Hepatic stellate cell (primary cell): ENCODE measurements at places on chromosomes 11 and 22.
A peak's percentile ranks its signal among the peaks of the same experiment; 100 is the strongest.

DNA sequence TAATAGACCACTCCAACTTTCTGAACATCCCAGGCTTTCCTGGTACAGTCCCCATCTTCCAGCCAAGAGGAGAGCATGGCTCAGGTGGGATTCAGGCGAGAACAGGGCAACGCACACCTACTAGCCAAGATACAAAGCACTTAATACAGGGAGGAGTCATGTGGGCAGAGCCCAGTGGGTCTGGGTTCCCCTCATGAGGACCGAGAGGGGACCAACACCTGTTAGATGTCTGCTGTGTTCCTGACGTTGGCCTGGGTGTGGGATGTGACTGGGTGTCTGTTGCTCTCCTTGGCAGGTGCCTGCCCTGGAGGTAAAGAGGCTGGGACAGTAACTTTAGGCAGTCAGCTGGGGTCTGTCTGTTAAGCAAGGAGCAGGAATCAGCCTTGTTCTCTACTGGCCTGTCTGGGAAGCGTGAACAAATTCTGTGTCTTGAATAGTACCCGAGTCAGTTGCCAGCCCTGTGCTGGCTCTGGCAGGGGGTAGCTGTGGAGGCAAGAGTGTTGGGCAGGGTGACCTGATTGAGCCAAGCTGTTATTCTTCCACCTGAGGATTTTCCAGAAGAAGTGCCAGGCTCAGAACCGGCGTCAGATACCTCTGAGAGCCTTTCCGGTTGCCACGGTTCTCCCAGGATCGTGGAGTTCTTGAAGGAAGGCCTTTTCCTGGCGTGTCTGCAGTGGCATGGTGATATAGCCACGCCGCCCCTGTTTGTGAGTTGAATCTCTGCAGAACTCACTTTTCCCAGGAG, 56.3 kb downstream of the BCR start:
- DNase-seq = no peak

- no peak for DNase-seq
These were observed 309.7 kb upstream of the MTNR1B start for GRCh38 chr11:92659793-92660192.

GRCh38 chr11:11426226-11426952, 73.3 kb upstream of the CSNK2A3 start:
- DNase-seq = no peak

DNA sequence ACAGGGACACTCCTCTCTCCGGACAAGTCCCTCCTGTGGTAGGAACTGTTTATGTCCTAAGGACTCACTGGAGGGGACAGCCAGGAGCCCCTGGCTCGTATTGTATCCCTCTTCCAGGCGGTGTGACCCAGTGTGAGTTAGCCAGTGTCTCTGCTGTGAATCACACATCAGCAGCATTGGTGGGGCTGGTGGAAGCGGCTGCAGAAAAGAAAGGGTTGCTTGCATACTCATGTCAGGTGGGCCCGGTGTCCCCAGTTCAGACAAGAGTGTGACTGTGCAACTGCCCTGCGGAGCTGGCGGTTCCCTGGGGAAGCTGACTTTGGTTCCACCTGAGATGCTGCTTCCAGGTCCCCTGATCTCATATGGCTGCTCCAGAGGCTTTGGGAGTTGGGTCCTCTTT, 99.4 kb downstream of the ZBTB16 start:
- no peak for DNase-seq

DNA sequence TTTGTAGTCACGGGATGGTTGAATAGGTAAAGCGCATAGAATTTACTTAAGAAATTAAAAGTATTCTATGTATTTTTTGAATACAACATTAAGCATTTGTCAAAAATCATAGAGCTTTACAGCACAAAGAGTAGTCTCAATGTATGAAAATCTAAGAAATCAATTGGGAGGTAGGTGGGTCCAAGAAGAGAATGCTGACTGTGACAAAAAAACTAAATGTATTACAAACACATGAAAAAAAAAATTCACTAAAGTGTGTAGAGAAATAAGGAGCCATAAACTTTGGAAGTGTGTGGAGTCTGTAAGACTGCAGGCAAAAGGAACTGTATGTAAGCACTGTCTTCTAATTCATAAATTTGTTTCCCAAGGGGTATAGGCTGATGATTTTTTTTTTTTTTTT, 558.3 kb downstream of the JRKL start:
- DNase-seq = no peak

GRCh38 chr11:28964811-28965210, 856.6 kb downstream of the METTL15 start:
- peak; percentile 23 for DNase-seq

DNA sequence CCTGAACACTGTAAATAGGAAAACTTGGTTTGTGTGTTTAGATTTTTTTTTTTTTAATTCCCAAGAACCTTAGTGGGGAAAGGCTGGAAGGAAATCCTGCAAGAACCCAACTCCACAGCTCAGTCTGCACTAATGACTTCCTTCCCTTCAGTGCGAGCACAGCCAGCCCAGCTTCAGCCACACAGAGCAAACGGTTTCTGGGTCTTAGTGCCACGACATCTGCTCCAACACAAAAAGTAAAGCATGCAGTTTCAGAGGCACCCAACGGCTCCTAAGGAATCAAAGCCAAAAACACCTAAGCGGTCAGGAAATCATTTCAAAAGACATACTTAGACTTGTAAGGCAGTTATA, 236.1 kb downstream of the TTC28 start:
- peak; percentile 55 for DNase-seq

- DNase-seq = no peak
These were observed 13.1 kb downstream of the RCOR2 start for GRCh38 chr11:63903884-63904283.

DNA sequence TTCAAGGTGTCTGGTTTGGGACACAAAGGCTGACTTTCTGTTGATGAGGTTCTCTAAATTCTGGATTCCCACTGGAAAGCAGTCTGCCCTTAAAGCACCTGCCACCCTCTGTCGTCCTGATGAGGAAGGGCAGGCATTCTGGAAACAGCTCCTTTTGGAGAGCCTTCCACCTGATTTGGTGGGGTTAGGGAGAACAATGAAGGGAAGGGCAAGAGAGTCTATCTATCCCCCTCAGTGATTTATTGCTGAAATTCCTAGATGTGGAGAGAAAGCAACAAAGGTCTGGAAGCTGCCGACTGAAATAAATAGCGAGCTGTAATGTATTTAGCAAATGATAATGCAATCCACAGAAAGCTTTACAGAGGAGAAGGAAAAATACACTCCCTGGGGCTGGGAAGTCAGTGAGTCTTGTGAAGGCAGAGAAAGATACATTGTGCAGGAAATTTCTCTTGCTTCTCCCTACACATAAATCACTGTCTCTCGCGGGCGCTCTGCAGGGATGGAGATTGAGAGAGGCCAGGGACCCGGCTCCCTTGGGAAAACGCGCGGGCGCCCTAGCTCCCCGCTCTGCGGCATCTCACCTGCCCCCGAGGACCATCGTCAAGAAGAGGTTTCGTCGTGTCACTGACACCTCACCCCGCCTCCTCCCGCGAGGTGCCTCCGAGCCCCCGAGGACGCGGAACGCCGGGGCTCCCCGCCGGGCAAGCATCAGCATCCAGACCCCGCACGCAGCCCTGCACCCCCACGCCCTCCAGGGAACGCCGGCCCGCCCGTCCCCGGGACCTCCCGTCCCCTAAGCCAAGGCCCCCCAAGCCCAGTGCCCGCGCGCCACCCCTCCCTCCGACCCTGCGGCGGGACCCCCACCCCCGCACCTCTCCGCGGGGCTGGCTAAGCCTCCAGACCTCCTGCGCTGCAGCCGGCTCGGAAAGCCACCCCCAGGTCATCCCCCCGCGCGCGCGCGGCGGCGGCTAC, 673 bp downstream of the CDON start:
- peak; percentile 25 for DNase-seq

DNA sequence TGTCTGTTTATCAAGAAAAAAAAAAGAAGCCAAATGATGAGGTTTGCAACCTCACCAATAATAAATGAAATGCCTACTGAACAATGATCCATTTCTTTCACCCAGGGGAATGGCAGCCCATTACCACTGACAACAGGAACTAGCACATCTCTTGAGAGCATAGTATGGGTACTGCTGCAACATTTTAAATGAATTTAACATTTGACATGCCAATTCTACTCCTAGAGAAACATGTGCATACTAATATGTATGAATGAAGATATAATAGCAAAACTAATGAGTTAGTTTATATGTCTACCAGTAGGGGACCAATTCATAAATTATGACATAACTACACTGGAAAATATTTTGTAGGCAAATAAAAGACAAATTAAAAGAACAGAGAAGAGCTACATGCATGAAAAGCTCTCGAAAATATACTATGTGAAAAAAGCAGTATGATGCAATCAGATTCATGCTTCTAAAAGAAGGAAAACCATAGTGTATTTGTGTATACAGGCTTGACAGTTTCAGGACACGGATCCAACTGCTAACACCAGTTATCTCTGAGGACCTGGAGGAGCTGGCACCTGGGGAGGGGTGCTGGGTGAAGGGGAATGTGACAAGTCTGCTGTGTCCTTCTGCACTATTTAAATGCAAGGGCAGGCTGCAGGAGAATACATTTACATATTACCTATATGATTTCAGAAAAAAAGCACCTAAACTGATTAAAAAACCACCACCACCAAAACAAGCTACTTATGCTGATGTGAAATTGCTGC, 6.9 kb downstream of the SMCO4 start:
- no peak for DNase-seq

GRCh38 chr11:12239804-12240371, 129.5 kb downstream of the MICAL2 start:
- DNase-seq = no peak

DNA sequence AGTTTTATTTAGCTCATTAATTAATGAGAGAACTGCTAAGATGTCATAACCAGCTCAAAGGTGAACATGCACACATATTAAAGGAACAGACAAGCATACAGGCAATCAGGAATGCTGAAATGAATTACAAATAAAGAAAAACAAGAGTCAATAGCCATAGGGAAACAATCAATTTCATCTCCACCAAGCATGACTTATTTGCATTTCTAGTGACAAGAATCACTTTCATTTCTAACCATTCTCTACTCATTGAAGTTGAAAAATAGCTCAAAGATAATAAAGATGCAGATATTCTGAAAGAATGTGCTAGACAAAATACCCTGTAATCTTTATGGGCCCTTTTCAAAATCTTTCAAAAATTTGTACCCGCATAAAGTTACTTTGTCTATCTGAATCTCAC, 23.2 kb downstream of the ISX start:
- no peak for DNase-seq

GRCh38 chr11:94303966-94304958, at the start of gene IZUMO1R:
Gene IZUMO1R, plus strand, starts transcription at chr11:94304580. Its CDS starts 1,057 bp downstream, at chr11:94305637.
- no peak for DNase-seq

DNA sequence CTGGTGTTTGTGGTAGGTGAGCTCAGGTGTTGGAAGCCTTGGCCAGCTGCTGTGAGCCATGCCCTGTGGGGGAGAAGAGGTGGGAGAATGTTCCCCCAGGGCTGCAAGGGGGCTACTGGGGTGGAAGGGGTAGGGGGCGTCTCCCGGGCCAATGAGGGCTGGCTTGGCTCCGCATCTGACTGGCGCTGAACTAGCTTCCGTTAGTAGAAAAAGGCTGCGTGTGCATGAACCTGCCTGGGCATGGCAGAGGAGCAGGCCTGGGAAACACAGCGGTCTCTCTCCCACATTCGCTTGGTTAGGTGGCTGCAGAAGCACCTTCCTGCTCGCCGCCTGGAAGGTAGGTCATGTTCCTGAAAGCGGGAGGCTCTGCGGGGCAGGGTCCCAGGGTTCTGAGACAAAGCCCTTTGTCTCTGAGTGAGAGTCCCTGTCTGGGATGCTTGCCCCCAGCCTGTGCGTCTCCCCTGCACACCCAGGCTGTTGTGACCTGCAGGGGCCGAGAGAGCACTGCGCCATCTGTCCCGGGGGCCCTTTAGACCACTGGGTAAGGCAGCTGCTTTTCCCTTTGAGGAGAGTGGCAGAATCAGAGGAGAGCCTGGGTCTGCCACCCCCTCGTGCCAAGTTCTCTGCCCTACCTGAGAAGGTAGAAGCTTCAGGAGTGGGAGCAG, 178.8 kb downstream of the ST3GAL4 start:
- no peak for DNase-seq

- DNase-seq = no peak
These were observed 97.6 kb downstream of the TRIM29 start for GRCh38 chr11:120040151-120040840.

DNA sequence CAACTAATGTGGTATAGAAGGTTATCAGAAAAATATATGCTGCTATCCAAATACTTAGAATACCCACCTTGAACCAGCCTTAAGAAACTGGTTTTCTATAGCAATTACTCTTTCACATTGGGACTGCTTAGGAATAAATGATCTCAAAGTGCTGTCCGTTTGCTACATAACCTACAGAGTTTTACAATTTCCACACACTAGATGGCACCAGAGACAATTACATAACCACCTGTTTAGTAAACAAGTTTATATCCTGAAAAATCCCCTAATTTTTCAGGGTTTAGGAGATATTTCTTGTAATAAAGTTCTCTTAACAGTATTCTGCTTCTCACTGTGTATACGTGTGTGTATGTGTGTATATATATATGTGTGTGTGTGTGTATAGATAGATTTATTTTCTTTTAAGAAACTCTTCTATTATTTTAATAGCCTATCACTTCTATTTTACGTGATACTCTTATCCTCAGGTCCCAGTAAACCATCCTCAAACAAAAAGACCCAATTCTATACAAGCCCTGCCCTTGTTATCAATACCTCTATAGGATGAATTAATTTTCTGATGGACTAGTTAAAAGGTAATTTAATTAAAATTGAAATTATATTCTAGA, 6.7 kb upstream of the OR5I1 start:
- DNase-seq = no peak

GRCh38 chr11:70108250-70108649, 30.1 kb downstream of the ANO1 start:
- DNase-seq = peak; percentile 46

DNA sequence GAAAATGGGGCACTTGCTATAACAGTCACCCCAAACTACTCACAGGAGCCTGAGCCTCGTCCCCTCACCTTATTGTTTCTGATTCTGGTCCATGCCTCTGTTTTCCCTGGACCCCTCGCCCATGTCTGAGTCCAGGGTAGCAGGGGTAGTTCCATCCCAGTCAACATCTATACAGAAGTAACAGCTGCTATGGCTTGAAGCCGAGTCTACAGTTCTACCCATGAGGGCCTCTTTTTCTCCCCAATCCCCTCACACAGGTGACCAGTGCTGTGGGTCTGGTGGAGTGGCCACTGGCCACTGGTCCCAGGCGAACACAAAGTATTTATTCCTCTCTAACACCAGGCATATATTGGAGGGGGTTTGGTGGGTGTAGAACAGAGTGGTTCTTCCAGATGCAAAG, 116.4 kb downstream of the ZNF280B start:
- DNase-seq = no peak

- peak; percentile 68 for DNase-seq
These were observed 128.9 kb downstream of the DBX1 start for GRCh38 chr11:20031155-20032001.
